ENCODE measurements at places on chromosomes 1 and 21. TPM values are rescaled to one million over a fixed set of nuclear protein-coding genes. Genes with fewer than 3 reads are reported as not detected.
A peak's percentile ranks its signal among the peaks of the same experiment; 100 is the strongest.

DNA sequence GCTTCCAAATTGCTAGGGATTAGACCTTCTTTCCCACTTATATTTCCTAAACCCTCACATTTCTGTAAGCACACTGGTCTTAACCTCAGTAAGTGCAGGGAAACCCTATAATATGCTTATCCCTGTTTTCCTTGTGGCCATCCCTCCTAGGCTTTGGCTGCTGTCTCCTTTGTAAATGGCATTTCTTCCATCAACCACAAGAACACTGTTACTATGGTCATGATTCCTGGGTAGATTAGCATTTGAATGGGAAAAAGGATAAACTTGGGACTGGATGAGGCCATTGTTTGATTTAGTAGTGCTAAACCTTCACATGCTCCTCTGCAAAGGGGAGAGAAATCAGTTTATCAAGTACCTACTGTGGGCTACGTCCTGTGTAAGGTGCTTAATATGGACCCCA, 16.2 kb upstream of the AGO3 start:
- no peak for DNase-seq

Gene BTG2
- 7.2 TPM for total RNA-seq

Gene RGS2
- total RNA-seq, result 36.4 TPM

- no peak for DNase-seq
Measured at GRCh38 chr1:46438346-46438745, 44.2 kb downstream of the FAAH start.

DNA sequence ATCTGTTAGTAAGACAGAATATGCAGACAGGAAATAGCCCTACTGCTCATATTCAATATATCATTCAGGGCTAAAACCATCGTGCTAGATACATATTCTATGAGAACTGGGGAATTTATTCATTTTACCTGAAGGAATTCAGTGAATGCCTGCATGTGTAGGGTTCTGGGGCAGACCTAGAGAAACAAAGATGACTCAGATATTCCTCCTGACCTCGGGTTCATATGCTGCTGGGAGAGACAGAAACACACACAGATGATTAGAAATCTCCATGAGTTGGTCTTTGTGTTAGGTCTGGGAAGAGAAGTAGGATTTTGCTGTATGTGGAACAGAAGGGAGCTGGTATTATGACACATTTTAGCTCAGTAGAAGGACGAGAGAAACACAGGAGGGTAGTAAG, 176.5 kb upstream of the ST6GALNAC5 start:
- DNase-seq, result no peak

Gene CEP104
- total RNA-seq, result 35.8 TPM

Gene ITLN2
- 2.7 TPM for total RNA-seq

DNA sequence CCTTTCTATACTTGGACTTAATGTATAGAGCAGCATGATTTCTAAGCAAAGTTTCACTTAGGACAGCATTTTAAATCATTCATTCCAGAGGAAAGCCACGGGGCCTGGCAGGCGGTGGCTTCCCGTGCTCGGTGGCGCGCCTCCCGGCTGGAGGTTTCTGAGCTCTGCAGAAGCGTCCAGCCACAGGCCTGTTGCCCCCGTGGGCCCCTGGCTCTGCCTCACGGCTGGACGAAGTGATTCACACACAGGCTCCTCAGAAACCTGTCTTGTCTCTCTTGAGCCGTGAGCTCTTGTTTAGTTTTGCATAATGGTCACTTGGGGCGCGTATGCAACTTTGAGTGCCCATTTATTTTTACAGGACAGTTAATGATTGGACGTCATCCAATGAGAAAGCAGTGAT, 22.1 kb upstream of the DIP2A start:
- DNase-seq, result peak; percentile 43

- no peak for DNase-seq
Measured at GRCh38 chr1:112904071-112904830, 51.7 kb downstream of the SLC16A1 start.

- peak; percentile 36 for DNase-seq
Measured at GRCh38 chr1:174262349-174263241, 103.3 kb downstream of the RABGAP1L start.

GRCh38 chr1:10734962-10735544, 61.4 kb downstream of the CASZ1 start:
- peak; percentile 93 for DNase-seq

DNA sequence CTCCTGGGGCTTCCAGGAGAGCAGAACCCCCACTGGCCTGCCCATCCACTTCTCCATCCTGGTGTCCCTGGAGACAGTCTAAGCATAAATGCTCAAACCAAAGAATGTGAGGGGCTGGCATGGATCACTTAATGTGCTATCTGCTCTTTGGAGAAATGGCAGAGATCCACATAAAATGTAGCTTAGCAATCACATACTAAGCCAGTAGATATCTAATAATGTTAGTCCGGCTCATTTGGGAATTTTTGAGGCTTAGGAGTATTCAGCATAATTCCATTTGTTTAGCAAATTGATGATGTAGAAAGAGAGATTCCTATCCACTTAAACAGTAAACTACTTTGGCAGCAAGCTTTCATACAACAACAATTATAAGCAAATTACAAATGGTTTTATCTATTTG, 90.7 kb downstream of the TENT5C start:
- no peak for DNase-seq

DNA sequence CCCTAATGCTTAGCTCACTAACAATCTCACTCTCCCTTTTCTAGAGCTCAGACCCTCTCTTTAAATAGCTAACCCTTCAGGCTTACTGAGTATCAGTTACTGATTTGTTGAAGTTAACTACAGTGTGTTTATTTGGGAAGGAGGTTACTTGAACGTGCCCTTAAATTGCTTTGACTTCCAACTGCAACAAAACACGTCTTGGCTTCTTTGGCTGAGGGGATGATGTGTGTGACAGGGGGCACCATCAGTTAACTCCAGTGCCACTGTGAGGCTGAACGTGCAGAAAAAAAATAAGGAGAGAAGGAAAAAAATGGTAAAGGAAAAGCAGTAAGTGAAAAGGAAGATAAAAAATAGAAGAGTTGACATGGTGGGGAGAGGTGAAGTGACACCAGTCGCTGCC, 75.1 kb upstream of the NRIP1 start:
- DNase-seq, result no peak

Gene PGD
- total RNA-seq, result 201 TPM

Gene MX2
- total RNA-seq, result 2.1 TPM

Gene TSSK3
- 3.7 TPM for total RNA-seq

GRCh38 chr1:175380521-175381300, 188.1 kb upstream of the KIAA0040 start:
- DNase-seq, result no peak

DNA sequence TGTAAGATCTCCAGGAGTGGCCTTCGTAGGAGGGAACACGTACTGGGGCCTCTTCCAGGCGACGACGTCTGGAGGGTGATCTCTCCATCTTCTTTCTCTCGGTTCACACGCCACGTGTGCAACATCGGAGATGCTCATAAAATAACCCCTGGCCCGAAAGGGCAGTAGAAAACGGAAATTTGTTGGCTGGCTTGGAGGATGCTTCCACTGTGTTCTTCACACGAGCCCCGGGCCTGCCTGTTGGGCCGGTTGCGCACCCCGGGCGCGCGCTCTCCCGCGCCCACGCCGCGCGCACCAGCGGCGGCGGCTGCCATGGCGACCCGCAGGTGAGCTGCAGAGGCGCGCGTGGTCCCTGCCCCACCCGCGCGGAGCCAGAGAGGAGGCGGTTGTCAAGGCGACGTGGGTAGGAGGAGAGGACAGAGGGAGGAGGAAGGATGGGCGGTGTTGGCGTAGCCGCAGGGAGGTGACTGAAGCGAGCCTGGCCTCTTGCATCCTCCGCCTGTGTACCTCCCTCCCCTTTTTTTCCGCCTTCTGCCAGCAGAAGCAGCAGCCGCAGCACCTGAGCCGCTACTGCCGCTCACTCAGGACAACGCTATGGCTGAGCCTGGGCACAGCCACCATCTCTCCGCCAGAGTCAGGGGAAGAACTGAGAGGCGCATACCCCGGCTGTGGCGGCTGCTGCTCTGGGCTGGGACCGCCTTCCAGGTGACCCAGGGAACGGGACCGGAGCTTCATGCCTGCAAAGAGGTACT, at the start of gene ELAPOR1:
ELAPOR1 (plus strand) TSS at position 526 of the 752 bp plus-strand sequence; CDS start at position 595, 69 bp downstream.
- peak; percentile 82 for DNase-seq

GRCh38 chr21:42028766-42029425, 18.7 kb upstream of the ZBTB21 start:
- DNase-seq, result no peak

Gene PSMG1
- 88.8 TPM for total RNA-seq

GRCh38 chr21:35207322-35207721, 158.2 kb upstream of the RUNX1 start:
- DNase-seq, result no peak

Gene RAB7B
- not detected for total RNA-seq

DNA sequence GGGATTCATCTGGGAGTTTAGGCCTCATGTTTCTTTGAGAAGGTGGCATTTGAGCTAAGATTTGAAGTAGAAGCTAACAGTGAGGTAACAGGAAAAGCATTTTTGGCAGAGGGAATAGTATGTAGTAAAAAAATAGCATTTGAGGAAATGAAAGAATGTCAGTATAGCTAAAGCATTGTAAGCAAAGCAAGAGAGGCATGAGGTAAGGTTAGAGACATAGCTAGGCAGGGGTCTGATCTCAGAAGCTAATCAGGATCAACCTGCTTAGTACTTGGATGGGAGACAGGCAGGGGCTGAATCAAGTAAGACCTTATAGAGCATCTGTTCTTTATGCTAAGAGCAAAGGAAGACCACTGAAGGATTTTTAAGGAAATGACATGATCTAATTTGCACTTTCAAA, 4.0 kb downstream of the POLR3C start:
- DNase-seq, result no peak

GRCh38 chr1:84585803-84586202, 11.6 kb upstream of the CTBS start:
- DNase-seq, result no peak

DNA sequence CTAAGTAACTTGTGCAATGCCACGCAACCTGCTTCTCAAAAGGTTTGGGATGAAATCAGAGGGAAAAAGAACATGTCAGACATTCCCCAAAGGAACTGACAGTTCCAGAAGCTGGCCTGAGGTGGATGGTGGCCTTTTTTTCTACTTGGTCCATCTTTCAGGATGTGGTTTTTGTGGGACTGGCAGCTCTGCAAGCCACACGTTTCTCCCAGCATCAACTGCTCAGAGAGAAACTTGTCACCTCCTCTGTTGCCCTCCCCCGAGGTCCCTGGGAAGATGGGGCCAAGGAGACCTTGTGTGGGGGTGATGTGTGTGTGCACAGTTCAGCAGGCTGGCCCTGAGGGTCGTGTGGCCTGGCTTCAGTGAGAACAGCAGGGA, 2.5 kb upstream of the DHRS3 start:
- DNase-seq, result no peak

GRCh38 chr1:235275223-235275622, 52.8 kb downstream of the ARID4B start:
- DNase-seq, result no peak

DNA sequence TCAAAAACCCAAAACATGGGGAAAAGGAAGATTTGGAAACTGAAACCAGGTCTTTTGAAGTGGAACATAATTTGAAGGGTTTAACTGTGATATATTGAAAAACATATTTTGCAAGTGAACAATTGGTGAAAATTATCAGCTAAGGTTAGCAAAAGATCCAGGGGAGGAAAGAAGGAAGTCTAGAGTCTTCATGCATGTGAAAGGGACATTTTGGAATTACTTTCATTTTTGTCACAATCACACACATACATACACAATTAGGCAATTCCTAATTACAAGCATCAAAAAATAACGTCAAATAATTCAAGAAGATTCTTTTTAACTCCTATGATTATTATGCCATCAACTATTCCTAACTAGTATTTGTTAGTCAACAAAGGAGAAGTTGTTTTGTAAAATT, 64.7 kb upstream of the NFIA start:
- no peak for DNase-seq

DNA sequence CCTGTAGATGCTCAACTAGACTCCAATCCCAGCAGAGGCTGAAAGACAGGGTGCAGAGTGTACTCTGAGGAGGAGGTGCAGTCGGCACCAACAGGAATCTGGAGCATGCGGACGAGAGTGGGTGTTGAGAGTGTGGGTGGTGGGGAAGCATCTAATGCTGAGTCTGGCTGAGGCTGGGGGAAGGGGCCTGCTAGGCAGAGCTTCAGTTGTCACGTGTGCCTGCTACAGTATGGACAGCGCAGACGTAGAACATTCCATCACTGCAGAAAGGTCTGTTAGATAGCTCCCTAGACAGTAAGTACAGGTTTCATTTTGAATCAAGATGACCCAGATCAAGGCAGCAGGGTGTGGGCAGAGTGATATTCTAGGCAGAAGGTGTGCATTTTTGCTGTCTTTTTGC, 23.1 kb downstream of the SNAP47 start:
- DNase-seq, result no peak

GRCh38 chr1:26994787-26995517, 1.5 kb downstream of the TRNP1 start:
- DNase-seq, result peak; percentile 63

DNA sequence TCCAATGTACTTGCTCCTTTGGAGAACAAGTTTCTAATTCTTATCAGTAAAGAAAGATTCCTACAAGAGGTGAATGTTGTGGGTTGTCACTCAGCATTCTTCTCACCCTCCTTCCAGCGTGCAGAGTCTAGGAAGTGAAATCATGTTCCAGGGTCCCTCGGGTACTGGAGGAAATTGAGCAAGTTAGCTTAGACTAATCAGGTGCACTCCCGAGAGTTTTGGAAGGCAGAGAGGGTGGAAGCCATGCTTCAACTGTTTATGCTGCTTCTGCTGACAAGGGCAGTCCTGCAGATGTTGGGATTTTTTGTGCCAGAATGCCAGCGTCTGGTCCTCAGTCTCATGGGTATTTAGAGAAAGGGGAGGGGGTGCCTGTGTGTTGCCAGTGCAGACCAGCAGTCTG, 5.3 kb upstream of the C1orf115 start:
- DNase-seq, result no peak

Gene PRDM16
- 1.1 TPM for total RNA-seq

DNA sequence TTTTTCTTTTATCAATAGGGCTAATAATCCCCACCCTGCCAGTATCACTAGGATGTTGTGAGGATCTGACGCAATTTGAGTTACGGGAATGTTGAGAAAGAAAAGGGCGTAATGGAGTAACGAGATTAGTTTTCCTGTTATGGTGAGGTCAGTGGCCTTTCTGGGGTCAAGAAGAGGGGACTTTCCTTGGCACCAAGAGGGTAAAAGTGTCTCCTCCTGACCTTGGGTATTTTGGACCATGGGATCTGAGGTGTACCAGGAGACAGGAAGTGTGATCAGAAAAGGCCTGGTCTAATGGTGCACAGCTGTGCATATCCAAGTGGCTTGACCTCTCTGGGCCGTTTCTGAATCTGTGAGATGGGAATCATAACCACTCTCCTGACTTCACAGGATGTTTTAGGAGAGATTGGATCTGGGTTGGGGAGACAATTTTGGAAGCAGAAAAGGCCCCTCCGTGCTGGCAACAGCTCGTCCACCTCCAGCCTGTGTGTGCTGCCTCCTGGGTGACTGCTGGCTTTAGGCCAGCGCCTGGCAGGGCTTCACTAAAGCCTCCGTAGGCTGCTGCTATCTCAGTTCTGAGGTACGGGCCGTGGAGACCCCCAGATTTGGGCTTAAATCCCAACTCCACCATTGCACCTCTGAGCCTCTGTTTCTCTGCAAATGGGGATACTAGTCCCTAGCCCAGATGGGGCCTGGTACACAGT, 37.1 kb downstream of the ALPL start:
- DNase-seq, result peak; percentile 18

- DNase-seq, result peak; percentile 66
Measured at GRCh38 chr1:71046891-71047634, 553 bp downstream of the PTGER3 start.

- DNase-seq, result no peak
Measured at GRCh38 chr1:240337781-240338180, 246.1 kb downstream of the FMN2 start.

Gene ADAMTSL4
- 8.1 TPM for total RNA-seq

Gene PGLYRP4
- total RNA-seq, result not detected

- no peak for DNase-seq
Measured at GRCh38 chr1:65049941-65050713, 83.8 kb upstream of the JAK1 start.

- no peak for DNase-seq
Measured at GRCh38 chr1:39127513-39127912, 77.0 kb upstream of the MACF1 start.
